Posterior cingulate gyrus (tissue), 11 donors: ENCODE measurements at places on chromosomes 5 and 9.

GRCh38 chr5:33857037-33857436 is 34.8 kb downstream of the ADAMTS12 start:
- DNase-seq: no peak

DNA sequence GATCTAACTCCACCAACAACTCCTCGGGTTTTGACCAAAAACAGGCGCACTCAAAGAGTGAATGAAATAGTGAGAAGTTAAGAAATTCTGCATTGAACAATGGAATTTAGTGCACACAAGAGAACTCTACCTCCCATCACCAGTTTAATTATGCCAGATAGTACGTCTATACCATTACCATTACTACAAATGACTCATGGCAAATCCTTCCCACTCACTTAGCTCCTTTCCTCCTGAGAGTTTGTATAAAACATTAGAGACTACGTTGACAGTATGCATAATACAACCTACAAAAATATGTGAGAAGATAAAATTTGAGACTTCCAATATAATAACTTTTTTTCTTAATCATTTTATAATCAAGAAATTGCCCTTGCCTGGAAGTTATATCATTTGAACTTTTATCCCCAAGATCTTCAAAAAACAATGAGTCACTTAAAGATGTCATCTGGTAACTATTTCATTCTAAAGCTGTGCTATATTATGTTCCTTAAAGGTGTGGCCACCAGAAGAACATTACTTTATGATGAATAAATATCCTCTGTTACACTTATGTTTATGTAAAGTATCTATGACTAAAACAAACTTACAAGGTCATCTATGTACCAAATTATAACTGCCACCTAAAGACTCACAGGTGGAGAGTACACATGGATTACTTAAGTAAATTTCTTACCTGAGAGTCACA is 297.9 kb upstream of the PTGER4 start:
- DNase-seq: no peak

- DNase-seq: no peak
These were observed 55.4 kb downstream of the COL15A1 start for GRCh38 chr9:98999152-98999525.

- no peak for DNase-seq
These were observed 491.5 kb upstream of the TUSC1 start for GRCh38 chr9:26169708-26170107.

DNA sequence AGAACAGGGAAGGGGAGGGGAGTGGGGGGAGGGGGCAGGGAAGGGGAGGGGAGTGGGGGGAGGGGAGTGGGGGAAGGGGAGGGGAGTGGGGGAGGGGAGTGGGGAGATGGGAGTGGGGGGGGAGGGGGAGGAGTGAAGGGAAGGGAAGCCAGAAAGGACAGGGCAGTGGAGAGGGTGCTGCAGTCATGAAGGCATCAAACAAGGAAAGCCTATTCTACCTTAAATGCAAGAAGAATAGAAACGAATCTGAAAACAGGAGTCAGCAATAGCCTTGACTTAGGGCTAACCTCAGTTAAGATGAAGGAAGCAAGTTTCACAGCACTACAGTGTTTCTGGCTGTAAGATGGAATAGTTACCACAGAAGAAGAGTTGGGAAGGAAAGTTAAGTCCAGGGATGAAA is 59.5 kb downstream of the CAMSAP1 start:
- no peak for DNase-seq
